ENCODE measurements at places on chromosomes 13 and 19.

DNA sequence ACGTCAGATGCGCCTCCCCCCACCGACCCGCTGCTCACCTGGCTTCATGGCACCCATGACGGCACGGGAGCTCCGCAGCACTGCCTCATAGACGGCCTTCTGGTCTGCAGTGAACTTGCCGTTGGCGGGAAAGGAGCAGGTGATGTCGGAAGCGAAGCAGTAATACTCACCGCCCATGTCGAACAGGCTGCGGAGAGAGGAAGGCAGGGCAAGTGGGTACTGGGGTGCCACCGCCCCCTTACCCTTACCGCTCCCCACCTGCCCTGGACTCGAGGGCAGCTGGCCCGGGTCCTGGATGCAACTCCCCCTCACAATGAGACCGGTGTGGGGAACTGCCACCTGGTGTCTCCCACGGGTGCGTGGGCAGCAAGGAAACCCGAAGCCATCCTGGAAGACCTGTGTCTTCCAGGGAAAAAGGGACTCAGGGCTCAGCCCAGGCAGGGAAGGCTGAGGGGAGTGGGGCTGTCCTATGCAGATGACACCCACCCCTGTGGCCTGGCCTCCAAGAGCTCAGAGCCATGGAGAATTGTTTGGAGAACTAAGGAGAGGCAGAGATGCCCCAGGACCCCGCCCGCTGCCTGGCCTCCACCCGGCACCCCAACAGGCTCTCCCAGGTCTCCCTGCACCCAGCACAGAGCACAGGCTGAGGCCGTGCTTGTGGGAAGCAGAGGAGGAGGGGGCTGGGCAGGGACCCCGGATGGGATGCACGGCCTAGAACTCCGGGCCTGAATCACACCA, 28.3 kb downstream of the CEBPG start:
- DNase-seq = peak; percentile 13

- DNase-seq = no peak
These were observed at the start of gene UBE2M for GRCh38 chr19:58558066-58558622. UBE2M (minus strand) TSS chr19:58558611; CDS start chr19:58558381, 230 bp downstream.

GRCh38 chr13:99265162-99265800, 7.1 kb upstream of the GPR18 start:
- DNase-seq = no peak

GRCh38 chr19:35229601-35230000, 1.1 kb upstream of the FAM187B start:
- DNase-seq = no peak

DNA sequence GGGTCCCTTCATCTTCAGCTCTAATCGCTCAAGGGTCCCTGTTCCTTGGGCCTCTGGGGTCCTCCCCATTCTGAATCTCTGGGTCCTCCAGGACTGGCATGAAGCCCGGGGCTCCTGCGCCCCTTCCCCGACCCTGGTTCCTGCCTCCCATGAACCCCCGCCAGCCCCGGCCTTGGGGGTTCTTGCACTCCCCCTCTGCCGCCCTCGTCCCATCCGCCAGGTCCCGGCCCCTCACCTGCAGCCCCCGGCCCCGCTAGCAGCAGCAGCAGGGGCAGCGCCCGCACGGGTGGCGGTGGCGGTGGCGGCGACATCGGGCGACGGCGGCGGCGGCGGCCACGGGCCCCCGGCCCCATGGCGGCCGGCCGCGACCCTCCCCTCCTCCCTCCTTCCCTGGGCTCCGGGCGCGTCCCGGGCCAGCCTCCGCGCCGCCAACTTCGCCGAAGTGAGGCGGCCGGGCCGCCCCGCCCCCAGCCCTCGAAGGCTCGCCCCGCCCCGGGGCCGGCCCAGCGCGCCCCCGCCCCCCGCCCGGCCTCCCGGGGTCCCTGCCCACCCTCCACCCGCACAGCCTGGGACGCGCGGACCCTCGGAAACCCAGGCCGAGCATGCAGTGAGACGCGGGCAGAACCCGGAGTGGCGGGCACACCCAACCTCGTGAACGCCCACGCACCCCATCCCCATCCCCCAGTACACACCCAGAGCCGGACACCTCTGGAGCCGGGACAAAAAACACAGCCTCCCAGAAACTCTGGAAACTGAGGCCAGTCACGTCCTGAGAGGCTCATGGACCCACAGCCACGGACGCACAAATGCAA, at the start of gene NOTCH3:
NOTCH3 (minus strand) TSS at position 443 of the 812 bp plus-strand sequence; CDS start at position 353, 90 bp downstream.
- DNase-seq = peak; percentile 58

- DNase-seq = peak; percentile 75
These were observed 6.5 kb upstream of the DOCK6 start for GRCh38 chr19:11268783-11269267.

GRCh38 chr13:20815464-20815863, 41.7 kb upstream of the EEF1AKMT1 start:
- DNase-seq = no peak

GRCh38 chr13:92833071-92833470, 393.5 kb upstream of the GPC6 start:
- no peak for DNase-seq

- DNase-seq = no peak
These were observed 227.1 kb downstream of the GGACT start for GRCh38 chr13:100361504-100361903.

DNA sequence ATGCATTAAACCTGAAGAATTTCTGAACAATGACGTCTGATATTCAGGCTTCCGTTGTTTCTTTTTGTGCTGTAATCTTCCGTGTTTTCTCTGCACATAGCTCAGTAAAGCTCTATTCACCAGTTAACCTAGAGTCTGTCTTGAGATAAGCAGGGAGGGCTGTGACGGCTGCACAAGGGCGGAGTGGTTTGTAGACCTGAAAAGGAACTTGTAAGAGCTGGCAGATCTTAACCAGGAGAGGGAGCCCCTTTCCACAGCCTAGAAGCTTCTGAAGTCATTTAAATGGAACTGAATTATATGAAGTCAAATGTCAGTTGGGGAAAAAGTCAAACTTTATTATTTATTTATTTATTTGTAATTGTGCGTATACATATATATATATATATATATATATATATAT, 27.5 kb downstream of the DPRX start:
- no peak for DNase-seq

- DNase-seq = no peak
These were observed 2.2 kb downstream of the STARD13 start for GRCh38 chr13:33283195-33283911.

DNA sequence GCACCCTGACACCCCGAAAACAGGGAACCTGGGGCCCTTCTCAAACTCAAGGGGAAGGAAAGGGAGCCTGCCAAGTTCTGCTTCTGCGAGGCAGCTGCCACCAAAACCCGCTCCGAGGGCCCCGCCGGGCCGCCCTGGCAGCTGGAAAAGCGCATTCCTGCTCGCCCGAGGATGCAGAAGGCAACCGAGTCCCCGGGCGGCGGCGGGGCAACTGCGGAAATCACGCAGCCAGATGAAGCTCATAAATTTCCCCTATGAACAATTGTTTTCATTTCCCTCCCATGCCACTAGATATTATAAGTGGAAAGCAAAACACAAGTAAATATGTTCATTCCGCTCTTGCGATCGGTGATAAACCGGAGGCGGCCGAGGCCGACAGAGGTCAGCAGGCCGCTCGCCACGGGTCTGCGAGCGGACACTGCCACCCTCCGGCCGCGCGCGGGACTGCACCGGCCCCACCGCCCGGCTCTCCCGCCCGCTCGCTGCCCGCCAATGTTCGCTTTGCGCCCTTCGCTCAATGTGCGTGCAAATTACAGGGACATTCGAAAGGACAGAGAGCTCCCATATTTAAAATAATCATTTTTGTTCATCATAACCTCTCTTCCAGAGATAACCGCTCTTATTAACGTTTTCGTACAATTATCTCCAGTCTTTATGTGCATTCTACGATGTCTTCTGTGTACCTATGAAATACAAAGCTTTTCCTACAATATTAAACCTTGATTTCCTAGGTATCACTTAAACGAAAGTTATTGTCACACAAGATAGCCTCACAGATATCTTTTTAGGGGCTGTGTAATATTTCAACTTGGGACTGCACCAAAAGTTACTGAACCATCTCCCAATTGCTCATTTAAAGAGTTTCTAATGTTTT, 120.8 kb upstream of the ZNF507 start:
- DNase-seq = peak; percentile 70

GRCh38 chr13:42477596-42478190, 96.3 kb upstream of the TNFSF11 start:
- no peak for DNase-seq

GRCh38 chr19:1744822-1745563, 8.3 kb upstream of the ONECUT3 start:
- DNase-seq = no peak

DNA sequence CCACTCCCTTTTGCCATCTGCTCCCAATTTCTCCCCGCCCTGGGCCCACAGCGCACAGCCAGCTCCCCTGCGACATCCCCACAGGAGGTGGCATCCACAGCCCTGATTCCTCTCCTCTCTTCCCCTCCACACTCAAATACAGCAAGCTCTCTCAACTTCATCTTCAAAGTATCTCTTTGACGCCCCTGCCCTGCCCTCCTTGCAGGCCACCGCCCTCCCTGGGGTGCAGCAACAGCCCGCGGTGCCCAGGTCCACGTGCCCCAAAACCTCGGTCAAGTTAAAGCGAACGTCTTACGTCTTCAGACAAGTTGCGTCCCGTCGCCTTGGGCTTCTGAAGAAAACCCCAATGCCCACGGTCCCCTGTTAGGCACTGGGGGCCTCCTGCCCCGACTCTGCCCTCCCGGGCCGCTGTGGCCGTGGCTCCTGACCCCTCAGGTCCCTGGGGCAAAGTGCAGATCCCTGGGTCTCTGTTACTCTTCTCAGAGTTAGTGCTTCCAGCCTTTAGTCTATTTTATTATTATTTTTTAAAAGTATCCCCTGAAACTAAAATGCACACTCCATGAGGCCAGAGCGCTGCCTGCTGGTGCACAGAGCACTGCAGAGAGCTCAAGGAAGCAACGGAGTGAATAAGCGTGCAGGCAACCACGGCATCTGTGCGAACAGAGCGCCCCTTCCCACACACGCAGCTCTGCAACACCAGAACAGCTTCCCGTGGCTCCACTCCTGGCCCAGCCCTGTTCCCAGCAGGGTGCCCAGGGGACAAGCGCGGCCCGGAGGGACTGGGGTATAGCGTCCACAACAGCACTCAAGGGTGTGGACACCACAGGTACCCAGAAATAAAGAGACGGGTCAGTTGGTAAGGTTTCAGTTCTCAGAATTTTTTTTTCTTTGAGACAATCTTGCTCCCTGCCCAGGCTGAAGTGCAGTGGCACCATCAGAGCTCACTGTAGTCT, 26.4 kb downstream of the IL17D start:
- no peak for DNase-seq

DNA sequence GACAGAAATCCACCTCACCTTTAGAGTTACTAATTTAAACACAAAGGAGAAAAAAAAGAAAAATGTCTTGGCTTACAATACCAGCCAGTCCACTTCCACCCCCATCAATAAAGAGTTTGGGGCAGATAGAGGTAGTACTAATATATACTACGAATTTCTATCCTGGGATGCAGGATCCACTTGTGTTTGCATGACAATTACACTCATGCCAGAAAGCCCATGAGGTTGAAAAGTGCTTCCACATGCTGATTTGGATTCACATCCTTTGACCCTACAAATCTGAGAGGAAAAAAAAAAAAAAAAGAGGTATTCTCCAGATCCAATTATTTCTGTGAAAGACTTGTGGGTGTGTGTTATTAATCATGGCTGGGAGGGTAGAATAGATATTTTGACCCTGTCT, 335.2 kb downstream of the SLITRK1 start:
- no peak for DNase-seq

GRCh38 chr19:49552749-49553148, 24.9 kb downstream of the RCN3 start:
- no peak for DNase-seq

- peak; percentile 90 for DNase-seq
These were observed 922 bp downstream of the PLEKHG2 start for GRCh38 chr19:39413272-39413910.

GRCh38 chr19:29076963-29077362, 136.0 kb downstream of the UQCRFS1 start:
- no peak for DNase-seq

GRCh38 chr13:91768746-91769145, 370.3 kb downstream of the GPC5 start:
- DNase-seq = no peak

DNA sequence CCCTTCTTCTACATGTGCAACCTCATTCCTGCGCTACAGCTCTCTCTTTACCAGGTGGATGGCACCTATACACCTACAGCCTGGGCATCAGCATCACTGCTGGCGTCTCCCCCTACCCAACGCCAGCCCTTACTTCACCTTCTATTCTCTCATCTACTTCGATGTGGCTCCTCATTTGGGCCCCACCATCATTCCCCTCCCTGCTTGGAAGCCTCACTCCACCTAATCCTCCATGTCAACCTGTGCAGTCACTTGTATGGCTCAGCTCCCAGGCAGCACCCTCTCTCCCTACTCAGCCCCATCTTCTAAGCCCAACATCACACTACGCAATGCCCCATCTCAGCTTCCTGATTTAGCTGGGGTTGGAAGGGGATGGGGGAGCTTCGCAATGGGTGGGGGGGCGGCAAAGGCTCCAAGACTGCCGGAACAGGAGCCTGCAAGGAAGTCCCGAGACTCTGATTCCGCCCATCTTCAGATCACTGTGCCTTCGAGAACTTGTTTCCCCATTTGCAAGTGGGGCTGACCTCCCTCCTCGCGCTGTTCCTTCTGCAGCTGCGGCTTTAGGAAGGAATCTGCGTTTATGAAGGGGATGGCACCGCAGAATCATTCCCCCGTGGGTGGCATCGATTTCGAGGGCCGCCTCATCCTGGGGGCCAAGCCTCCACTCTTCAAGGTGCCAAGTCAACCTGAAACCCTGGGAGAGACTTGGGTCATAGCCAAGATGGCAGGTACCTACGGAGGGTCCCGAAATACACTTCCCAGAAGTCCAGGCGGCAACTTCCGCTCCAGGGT, 913 bp downstream of the MZF1 start:
- no peak for DNase-seq

DNA sequence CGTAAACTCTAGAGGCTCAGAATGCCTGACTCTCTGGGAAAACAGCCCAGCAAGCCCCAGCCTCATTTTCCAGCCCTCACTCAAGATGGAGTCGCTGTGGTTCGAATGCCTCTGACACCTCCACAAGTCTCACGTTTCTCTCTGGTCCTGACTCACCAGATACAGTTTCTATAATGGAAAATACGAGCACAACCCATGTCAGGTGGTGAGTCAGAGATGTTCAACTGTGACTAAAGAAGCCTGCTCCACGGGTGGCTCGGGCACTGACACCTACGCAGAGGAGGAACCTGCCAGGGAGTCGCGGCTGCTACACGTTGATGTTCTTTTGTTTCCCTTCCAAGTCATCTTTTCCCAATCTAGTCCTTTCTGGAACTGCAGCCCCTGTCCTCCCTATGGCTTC, 87.1 kb upstream of the STK24 start:
- DNase-seq = no peak

DNA sequence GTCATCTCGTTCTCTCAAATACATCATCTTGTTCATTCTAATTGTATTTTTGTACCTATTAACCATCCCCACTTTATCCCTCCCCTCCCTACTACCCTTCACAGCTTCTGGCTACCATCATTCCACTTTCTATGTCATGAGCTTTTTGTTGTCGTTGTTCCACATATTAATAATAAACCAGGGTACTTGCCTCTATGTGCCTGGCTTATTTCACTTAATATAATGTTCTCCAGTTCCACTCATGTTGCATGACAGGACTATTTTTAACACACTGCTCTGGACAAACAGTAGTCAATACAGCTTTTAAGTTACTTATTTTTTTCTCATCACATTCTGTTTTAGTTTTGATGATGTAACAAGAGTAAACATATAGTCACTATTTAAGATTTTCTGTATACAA, 872.3 kb downstream of the SLITRK1 start:
- no peak for DNase-seq
